ENCODE measurements at places on chromosomes 3 and 15. TPM values are rescaled to one million over a fixed set of nuclear protein-coding genes. Genes with fewer than 3 reads are reported as not detected.

The MYO5A gene
- total RNA-seq = 29.5 TPM

- no peak for DNase-seq
These were observed 8.5 kb downstream of the FAM107A start for GRCh38 chr3:58568572-58569286.

- no peak for DNase-seq
These were observed 21.2 kb upstream of the SIAH2 start for GRCh38 chr3:150783920-150784746.

- DNase-seq = no peak
These were observed 84.0 kb upstream of the TRA2B start for GRCh38 chr3:186021673-186022362.

- no peak for DNase-seq
These were observed 2.2 kb upstream of the HDAC11 start for GRCh38 chr3:13477943-13478342.
